ENCODE measurements at places on chromosomes 11 and 22.

DNA sequence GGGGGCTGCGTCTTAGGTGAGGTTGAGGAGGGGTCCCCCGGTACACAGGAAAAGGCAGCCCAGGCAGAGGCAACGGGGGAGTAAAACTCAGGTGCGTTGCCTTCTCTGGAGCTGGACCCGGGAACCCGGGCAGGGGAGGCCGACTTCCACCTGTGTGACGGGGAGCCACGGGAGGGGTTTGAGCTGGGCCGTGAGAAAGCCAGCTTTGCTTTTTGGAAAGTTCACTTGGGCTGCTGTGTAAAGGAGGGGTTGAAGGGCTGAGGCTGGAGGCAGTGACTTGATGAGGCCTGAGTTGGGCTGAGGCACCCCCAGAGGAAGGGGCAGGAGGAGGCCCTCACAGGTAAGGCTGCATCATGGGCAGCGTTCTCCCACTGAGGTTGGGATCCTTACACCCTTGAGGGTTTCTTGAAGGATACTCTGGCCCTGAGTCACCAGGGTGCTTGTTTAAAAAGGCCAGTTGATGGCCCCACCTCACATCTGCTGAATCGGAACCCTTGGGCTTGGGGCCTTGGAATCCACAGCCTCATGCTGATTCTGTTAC lies 47.2 kb downstream of the CHRDL2 start:
- DNase-seq = no peak

- DNase-seq = no peak
These were observed 13.6 kb downstream of the MUC2 start for GRCh38 chr11:1087961-1088926.

DNA sequence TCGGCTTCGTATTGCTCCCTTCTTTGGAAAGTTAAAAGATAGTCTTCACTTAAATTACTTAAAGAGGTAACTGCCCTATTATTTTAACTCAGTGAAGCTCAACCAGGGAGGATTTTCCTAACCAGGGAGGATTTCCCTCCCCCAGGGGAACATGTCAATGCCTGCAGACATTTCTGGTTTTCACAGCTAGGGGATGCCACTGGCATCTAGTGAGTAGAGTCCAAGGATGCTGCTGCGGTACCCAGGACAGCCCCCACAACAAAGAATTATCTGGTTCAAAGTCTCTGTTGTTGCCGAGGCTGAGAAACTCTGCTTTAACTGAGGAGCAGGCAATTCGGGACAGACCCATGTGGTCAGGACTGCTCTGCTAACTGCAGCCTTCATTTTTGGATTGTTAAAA lies 82.2 kb downstream of the DEPDC5 start:
- DNase-seq = no peak

GRCh38 chr11:69662806-69663205 lies 12.3 kb downstream of the LTO1 start:
- no peak for DNase-seq

GRCh38 chr11:106304274-106304673 lies 226.8 kb downstream of the AASDHPPT start:
- no peak for DNase-seq
